ENCODE measurements at places on chromosomes 6 and 20. TPM values are rescaled to one million over a fixed set of nuclear protein-coding genes. Genes with fewer than 3 reads are reported as not detected.

DNA sequence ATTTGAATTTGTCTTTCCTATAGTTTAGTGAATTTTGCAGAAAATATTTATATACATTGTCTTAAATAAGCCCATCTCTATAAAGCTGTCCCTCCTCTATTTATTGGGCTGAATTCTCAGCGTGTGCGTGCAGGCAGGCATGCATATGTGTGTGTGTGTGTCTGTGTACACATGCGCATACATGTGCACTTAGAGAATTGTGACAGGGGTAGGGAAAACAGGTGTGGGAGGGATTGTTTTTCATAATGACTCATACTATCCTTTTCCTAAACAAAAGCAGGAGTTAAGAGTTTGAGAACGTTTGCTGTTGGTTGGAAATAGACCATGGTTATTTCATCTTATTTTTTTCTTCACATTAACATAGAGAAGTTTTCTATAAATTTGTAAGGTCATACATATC lies 43.4 kb upstream of the FABP7 start:
- no peaks in the 10 kb centered on the region for H3K27me3 ChIP-seq
- H3K4me1 ChIP-seq = peaks cover 13% of the 10 kb centered on the region
- no peak for DNase-seq

DNA sequence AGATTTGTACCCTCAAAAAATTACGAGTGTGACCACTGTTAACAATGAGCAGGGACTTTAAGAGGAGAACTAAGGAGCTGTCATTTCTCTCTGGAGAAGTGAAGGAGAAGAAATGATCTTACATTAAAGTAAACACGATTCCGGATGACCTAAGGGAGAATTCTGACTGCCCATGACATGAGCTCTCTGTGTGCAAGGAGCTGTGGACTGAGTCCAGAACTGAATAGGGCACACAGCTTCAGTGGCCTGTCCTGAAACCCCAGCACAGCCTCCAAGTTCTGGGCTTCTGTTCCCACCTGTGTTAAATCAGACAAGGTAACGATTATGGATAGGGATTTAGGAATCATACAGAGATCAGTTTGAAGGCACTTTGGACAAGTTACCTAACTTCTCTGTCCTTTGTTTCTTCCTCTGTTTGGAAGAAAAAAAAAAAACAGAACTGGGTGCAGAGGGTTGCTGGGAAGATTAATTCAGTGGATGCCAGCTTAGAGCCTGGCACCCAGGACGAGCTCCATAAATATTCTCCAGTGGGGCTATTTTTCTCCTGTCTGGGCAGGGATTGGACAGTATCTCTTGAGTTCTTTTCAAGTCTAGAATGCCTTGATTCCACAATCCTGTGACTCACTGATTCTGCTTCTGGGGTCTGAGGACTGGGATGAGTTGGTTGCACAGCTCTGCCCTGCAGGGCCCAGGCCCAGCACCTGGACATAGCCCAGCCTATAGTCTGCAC lies 65.7 kb downstream of the MRPL14 start:
- no peak overlapping the region for H3K4me3 ChIP-seq
- peak overlapping the region; percentile 64 for H3K27ac ChIP-seq
- H3K4me1 ChIP-seq = peaks cover 69% of the 10 kb centered on the region
- no peaks in the 10 kb centered on the region for H3K27me3 ChIP-seq

- H3K27me3 ChIP-seq = no peaks in the 10 kb centered on the region
- peaks cover 28% of the 10 kb centered on the region for H3K4me1 ChIP-seq
- DNase-seq = no peak
- H3K27ac ChIP-seq = peak overlapping the region; percentile 62
These were observed 9.8 kb downstream of the RAET1E start for GRCh38 chr6:149888093-149888492.

- no peaks in the 10 kb centered on the region for H3K36me3 ChIP-seq
- H3K4me1 ChIP-seq = peaks cover 11% of the 10 kb centered on the region
- H3K4me3 ChIP-seq = no peak overlapping the region
- H3K27me3 ChIP-seq = no peaks in the 10 kb centered on the region
- no peak for DNase-seq
These were observed 109.5 kb downstream of the SNX5 start for GRCh38 chr20:17859002-17859615.

GRCh38 chr20:6055161-6055783 lies 1.4 kb upstream of the LRRN4 start:
- peaks cover 5% of the 10 kb centered on the region for H3K4me1 ChIP-seq
- no peak for DNase-seq
- peaks cover 20% of the 10 kb centered on the region for H3K27me3 ChIP-seq
- no peak overlapping the region for H3K27ac ChIP-seq

- no peaks in the 10 kb centered on the region for H3K4me1 ChIP-seq
- H3K27me3 ChIP-seq = no peaks in the 10 kb centered on the region
- no peak overlapping the region for H3K27ac ChIP-seq
These were observed 12.8 kb downstream of the HMGCLL1 start for GRCh38 chr6:55566036-55566710.

Gene KIAA1755
- 0.27 TPM for total RNA-seq

GRCh38 chr6:39008737-39009136 lies 39.8 kb upstream of the GLP1R start:
- H3K27me3 ChIP-seq = no peaks in the 10 kb centered on the region
- H3K4me1 ChIP-seq = no peaks in the 10 kb centered on the region
- no peak overlapping the region for H3K27ac ChIP-seq
- no peak overlapping the region for H3K4me3 ChIP-seq
- no peak for DNase-seq

GRCh38 chr6:79648328-79648727 lies 17.2 kb downstream of the SH3BGRL2 start:
- DNase-seq = no peak
- H3K4me1 ChIP-seq = peaks cover 10% of the 10 kb centered on the region
- no peak overlapping the region for H3K4me3 ChIP-seq
- H3K27ac ChIP-seq = no peak overlapping the region
- H3K36me3 ChIP-seq = no peaks in the 10 kb centered on the region

Gene COMMD7
- total RNA-seq = 50.8 TPM

Gene TXLNB
- 230 TPM for total RNA-seq

Gene TRIM27
- 26.0 TPM for total RNA-seq

- no peak overlapping the region for H3K27ac ChIP-seq
- no peak for DNase-seq
- no peak overlapping the region for H3K4me3 ChIP-seq
- no peaks in the 10 kb centered on the region for H3K4me1 ChIP-seq
- H3K36me3 ChIP-seq = no peaks in the 10 kb centered on the region
These were observed 107.3 kb downstream of the TFAP2C start for GRCh38 chr20:56736285-56736857.

DNA sequence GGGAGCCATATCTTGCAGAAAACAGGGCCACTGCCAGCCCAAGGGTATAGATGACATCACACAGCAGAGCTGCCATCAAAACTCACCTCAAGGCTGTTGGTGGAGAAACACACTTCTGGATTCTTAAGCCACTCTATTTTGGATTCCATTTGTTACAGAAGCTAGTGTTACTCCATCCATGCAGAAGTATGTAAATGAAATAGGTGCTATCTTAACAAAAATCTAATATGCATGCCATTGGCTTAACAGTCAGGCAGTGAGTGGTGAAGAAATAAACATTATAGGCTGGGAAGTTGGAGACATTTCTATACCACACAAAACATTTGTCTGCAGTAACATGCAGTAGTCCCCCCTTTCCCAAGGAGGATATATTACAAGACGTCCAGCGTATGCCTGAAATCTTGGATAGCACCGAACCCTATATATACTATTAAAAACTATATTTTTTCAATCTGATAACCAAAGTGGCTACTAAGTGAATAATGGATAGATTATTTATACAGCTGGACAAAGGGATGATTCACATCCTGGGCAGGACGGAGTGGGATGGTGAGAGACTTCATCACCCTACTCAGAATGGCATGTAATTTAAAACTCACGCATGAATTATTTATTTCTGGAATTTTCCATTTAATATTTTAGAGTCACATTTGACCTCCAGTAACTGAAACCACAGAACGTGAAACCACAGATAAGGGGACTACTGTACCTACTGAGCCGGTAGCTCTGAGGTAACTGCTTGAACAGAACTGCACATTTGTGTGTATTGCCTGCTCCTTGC lies 160.0 kb upstream of the PLN start:
- no peaks in the 10 kb centered on the region for H3K27me3 ChIP-seq
- no peak overlapping the region for H3K4me3 ChIP-seq
- DNase-seq = no peak
- no peak overlapping the region for H3K27ac ChIP-seq

DNA sequence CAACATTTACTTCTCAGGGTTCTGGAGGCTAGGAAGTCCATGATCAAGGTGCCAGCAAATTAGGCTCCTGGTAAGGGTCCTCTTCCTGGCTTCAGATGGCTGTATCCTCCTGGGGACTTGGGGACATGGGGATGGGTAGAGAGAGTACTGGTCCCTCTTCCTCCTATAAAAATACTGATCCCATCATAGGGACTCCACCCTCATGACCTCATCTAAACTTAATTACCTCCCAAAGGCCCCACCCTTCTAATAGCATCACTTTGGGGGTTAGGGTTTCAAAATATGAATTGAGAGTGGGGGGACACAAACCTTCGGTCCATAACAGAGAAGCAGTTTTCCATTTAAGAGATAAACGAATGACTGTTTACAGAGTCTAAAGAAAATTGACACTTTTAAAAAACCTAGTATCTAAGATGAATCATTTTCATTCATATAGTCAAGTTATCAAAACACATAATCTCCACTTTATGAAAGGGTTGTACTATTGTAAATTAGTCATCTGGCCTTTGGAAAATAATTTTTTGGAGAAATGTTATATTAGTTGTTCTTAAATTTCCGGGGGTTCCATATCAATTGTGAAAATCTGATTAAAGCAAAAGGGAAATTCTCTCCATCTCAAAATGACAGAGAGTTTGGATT lies 33.5 kb downstream of the ELOVL5 start:
- H3K27ac ChIP-seq = no peak overlapping the region
- H3K4me3 ChIP-seq = no peak overlapping the region
- no peak for DNase-seq
- H3K27me3 ChIP-seq = no peaks in the 10 kb centered on the region
- H3K4me1 ChIP-seq = no peaks in the 10 kb centered on the region

DNA sequence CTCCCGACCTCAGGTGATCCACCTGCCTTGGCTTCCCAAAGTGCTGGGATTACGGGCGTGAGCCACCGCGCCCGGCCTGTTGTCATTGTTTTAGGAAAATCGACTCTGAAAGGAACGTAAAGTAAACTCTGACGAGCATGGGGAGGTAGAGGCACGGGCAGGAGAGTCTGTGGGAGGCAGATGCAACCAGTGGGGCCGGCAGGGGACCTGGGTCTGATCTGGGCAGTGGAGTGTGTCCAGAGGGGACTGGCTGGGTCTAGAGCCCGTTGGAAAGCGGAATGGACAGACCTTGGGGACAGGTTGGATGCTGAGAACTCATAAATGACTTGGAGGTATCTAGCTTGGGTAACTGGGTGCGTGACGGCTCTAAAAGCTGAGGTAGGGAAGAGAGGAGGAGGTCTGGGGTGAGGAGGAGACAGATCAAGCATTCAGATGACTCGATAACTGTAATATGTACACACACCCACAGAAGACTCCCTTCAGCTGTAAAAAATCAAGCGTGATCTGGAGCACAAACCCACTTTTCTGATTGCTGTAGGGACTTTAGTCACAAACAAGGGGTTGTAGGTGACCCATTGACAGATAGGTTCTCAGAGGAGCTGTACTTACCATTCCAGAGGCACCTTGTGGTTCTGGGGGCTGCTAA lies 22.4 kb downstream of the MANBAL start:
- H3K27ac ChIP-seq = no peak overlapping the region
- peaks cover 53% of the 10 kb centered on the region for H3K36me3 ChIP-seq
- peaks cover 12% of the 10 kb centered on the region for H3K4me1 ChIP-seq

- no peaks in the 10 kb centered on the region for H3K4me1 ChIP-seq
- H3K27me3 ChIP-seq = no peaks in the 10 kb centered on the region
- no peak for DNase-seq
- H3K27ac ChIP-seq = no peak overlapping the region
These were observed 106.1 kb upstream of the ADGRF4 start for GRCh38 chr6:47592131-47592840.

GRCh38 chr20:48584391-48585060 lies 243.3 kb downstream of the PREX1 start:
- no peak for DNase-seq
- H3K36me3 ChIP-seq = no peaks in the 10 kb centered on the region
- H3K27me3 ChIP-seq = no peaks in the 10 kb centered on the region
- no peaks in the 10 kb centered on the region for H3K4me1 ChIP-seq
- H3K27ac ChIP-seq = no peak overlapping the region

GRCh38 chr6:36698196-36698595 lies 570 bp downstream of the RAB44 start:
- no peak overlapping the region for H3K4me3 ChIP-seq
- DNase-seq = no peak
- H3K36me3 ChIP-seq = no peaks in the 10 kb centered on the region
- no peaks in the 10 kb centered on the region for H3K27me3 ChIP-seq
- peaks cover under 1% of the 10 kb centered on the region for H3K4me1 ChIP-seq
- no peak overlapping the region for H3K27ac ChIP-seq

GRCh38 chr20:18822832-18823231 lies 9.2 kb downstream of the SCP2D1 start:
- H3K36me3 ChIP-seq = no peaks in the 10 kb centered on the region
- no peak overlapping the region for H3K27ac ChIP-seq
- no peak overlapping the region for H3K4me3 ChIP-seq
- H3K27me3 ChIP-seq = no peaks in the 10 kb centered on the region
- H3K4me1 ChIP-seq = no peaks in the 10 kb centered on the region

- H3K4me1 ChIP-seq = no peaks in the 10 kb centered on the region
- peaks cover 4% of the 10 kb centered on the region for H3K27me3 ChIP-seq
- no peak for DNase-seq
- no peaks in the 10 kb centered on the region for H3K36me3 ChIP-seq
These were observed 169.0 kb downstream of the SMOC2 start for GRCh38 chr6:168609914-168610490.

GRCh38 chr6:13334953-13335352 lies 6.6 kb upstream of the TBC1D7 start:
- H3K4me3 ChIP-seq = no peak overlapping the region
- H3K27ac ChIP-seq = no peak overlapping the region

DNA sequence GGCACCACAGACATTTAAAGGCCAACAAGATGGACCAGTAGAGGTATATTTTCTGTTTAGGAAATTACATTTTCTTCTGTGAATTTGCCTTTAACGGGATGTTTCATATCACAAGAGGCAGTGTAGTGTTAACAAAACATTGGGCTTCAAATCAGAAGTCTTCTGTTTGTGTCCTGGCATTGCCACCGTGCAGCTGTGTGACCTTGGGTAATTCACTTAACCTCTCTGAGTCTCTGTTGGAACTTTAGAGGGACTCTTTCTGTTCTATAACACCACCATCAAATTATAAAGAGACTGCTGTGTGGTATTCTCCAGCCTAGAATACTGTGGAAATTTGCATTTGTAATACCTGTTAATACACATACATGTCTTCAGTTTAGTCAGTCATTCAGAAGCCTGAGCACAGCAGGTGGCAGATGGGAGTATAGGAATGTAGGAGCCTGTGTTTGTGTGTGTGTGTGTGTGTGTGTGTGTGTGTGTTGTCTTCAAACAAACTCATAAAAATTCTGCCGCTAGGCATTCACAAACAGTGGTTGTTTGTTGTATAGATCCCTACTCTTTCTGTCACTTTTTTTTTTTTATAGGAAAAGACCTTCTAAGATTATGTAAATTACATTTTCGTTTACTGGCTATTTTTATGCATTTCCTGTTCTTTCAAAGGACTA lies 22.6 kb downstream of the UST start:
- DNase-seq = no peak
- H3K27ac ChIP-seq = no peak overlapping the region
- no peaks in the 10 kb centered on the region for H3K27me3 ChIP-seq

All from psoas muscle (tissue), 8 donors.